ENCODE measurements at places on chromosomes 1 and 21.
A peak's percentile ranks its signal among the peaks of the same experiment; 100 is the strongest.

DNA sequence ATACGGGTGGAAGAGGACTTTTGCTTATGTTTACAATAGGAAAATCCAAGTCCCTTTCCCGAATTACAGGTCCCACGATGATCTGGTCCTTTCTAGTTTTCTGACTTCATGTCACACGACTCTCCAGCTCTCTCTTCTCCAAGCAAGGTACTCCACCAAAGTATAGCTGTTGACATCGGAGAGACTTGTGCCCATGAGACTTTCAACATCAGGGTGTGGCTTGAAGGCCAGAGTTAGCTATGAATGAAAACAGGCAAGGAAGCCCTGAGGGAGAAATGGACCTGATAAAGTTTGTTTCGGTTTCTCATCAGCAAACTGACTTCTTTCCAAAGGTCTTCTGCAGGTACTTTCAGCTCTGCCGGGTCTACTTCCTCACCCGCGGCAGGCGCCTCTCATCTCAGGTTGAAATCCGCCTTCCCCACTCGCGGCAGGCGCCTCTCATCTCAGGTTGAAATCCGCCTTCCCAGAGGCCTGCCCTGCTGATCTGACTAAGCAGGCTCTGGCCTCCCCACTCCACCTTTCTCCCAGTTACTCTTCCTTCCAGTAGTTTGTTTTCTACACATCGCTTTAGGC is 2.1 kb upstream of the PER3 start:
- no peak for DNase-seq

DNA sequence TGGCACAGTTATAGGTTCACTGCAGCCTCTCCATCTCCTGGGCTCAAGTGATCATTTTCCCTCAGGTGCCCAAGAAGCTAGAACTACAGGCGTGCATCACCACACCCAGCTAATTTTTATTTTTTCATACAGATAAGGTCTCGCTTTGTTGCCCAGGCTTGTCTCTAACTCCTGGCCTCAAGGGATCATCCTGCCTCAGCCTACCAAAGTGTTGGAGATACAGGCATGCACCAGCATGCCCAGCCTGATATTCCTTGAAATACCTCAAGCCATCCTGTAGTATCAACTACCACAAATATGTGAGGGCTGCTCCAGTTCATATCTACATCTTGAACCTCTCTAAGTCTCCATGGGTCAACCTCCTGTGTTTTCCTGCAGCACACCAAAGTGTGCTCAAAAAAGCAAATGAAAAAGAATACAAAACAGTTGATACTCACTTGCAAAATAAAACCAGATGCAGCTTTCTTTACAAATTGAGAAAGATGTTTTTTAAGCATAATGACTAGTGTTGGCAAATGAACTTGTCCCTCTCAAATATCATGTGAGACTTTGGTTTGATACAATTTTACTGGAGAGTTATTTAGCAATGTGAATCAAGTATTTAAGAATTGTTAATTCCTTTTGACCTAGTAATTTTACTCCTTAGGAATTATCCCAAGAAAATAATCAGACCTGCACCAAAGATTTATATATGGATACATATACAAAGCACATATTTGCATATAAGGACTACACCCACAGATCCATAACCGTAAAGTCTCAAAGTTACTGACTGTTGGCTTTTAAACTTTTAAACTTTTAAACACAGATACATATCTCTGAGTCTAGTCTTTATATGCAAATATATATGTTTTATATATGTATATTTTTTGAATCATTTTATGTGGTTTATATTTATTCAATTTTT is 197.7 kb downstream of the NRIP1 start:
- DNase-seq: no peak

DNA sequence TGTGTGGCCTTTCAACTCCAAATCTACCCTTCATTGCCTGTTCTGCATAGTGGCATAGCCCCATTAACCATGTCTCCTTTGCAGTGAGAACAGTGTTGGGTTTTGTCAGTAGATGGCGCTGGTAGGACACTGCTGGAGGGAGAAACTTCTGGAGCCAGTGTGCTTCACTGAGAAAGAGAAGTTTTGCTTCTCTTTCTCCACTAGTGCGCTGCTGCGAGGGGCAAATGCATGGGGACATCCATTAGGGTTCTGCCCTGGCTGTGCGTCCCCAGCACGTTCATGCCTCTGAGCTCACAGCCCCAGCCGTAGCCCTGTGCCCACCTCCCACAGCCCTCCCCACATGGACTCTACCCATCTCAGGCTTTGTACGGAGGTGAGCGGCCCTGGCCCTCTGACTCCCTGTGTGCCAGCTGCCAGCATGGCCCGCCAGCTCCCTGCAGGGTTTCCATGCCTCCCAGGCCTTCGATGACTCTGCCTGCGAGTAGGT is 53.1 kb downstream of the RIMS3 start:
- DNase-seq: peak; percentile 26

DNA sequence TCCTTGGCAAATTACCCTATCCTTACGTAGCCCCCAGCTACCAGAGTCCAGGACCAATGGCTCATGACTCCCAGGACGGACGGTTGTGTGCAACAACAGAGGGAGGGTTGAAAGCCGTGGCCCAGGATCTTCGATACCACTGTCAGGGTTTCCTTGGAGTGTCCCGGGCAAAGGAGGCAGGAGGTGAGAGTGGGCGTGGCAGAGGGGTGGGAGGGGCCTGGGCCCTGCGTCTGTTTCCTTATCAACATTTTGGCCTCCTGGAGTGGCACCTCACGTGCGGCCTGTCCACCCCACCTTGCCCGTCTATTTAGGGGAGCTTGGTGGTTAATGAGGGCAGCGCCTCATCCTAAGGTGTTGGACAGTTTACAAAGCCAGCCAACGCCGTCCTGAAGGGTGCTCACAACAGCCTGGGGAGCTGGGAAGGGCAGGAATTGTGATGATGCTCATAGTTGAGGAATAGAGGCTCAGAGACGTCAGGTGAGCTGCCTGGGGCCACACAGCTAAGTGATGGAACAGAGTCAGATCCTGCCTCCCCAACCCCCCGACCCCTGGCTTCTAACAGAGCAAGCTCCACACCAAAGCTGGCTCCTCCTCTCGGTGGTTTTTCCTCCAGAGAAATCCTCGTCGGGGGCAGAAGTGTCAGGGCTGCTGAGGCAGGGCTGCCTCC is 17.4 kb upstream of the ARHGEF10L start:
- no peak for DNase-seq

- DNase-seq: no peak
Measured at GRCh38 chr1:236545621-236546169, 21.9 kb downstream of the LGALS8 start.
